ENCODE measurements at places on chromosomes 4 and X.

- no peak for DNase-seq
Observed at GRCh38 chr4:52873861-52874343, 11.8 kb downstream of the RASL11B start.

DNA sequence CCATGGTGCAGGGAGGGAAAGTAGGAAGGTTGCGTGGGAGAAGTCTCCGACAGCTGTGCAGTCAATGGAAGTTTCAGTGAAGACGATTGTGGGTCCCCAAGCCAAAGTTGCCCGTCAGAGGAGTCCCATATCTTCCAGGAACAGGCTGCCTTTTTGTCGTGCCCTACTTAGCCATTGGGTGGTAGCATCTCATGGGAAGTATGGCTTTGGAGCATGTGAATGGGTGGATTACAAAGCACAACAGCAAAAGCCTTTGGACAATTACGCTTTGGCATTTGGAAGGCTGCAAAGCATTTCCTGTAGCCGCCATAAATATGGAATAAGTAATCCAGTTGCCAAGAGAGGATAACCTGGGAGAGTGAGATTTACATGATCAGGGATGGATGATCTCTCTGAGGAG lies 300.7 kb upstream of the BOD1L1 start:
- no peak for DNase-seq

DNA sequence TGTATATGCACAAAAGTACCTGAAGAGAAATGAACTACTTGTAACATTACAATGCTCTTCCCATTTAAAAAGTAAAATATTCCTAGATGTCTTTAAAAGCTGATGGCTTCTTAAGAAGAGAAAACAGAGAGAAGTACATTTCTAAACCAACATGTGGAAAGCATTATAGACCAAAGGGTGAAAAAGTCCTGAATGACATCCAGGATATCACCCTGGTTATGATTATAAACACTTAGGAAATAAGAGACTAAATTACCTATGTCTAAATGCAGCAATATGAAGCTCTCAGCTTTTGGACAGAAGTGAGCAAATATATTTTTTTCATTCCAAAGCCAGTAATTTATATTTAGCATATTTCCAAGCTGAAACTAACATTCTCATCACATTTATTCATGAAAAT lies 21.7 kb upstream of the EGFL6 start:
- DNase-seq, result no peak

DNA sequence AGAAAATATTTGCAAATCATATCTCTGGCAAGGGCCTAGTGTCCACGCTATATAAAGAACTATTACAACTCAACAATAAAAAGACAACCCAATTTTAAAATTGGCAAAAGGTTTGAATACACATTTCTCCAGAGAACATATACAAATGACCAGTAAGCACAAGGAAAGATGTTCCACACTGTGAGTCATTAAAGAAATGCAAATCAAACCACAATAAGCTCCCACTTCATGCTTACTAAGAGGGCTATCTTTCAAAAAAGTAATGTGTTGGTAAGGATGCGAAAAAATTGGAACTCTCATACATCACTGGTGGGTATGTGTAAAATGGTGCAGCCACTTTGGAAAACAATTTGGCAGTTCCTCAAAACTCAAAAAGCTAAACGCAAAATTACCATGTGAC lies 884.0 kb upstream of the INTU start:
- no peak for DNase-seq

- no peak for DNase-seq
Observed at GRCh38 chrX:49226946-49227345, 6.2 kb downstream of the CACNA1F start.

GRCh38 chrX:28273736-28274135 lies 292.5 kb upstream of the DCAF8L1 start:
- no peak for DNase-seq

- DNase-seq, result no peak
Observed at GRCh38 chr4:129189630-129190029, 93.7 kb downstream of the C4orf33 start.

DNA sequence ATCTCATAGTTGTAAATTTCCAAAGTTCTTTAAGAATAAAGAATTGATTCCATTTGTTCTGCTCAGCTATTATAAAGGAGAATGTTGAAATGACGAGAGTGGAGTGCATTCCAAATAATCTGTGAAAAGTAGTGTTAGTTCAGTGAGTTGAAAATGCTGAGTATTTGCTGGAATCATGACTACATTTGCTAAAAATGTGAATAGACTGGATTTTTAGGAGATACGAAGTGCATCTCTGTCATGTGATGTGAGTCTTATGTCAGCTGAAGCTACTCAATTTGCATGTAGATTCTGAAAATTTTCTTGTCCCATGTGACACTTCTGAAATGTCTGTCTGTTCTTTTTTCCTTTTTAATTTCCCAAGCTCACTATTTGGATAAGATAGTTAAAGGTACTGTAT lies 206.0 kb downstream of the DCTD start:
- DNase-seq, result no peak

GRCh38 chrX:40501164-40501855 lies 79.5 kb upstream of the ATP6AP2 start:
- DNase-seq, result no peak

DNA sequence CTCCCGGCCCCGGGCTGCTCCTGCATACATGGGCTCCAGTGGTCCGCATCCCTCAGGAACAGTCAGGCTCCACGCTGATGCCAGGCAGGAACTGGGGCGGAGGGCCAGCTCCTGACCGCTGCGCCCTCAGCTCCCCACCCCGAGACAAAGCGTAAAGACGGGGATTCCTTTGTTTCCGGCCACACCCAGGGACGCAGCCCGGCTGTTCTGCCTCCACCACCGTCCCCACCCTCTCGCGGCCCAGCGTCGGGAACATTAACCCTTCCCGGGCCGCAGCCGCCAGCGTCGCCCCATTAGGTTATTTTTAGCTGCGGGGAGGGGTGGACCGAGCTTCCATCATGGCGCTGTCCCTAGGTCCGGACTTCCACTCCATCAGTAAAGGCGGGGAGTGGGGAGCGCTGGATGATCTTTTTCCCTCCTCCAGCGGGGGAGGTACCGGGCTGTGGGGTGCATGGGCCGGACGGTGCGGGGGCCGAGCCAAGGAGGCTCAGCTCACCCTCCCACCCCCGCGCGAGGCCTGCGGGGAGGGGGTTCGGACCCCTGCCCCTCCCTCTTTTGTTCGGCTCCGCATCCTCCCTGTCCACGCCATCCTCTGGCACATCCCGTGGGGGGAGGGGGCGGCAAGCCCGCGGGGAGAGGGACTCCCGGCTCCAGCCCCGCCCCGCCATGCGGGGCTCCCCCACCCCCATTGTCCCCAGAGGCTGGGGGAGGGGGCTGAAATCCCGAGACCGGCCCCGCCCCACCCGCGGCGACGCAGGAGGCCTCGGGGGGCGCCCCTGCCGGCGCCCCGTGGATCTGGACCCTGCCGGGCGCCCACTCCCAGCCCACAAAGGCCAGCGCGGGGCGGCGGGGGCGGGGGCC lies 5.3 kb downstream of the CRMP1 start:
- DNase-seq, result no peak

- no peak for DNase-seq
Observed at GRCh38 chr4:142475663-142476062, 370.4 kb downstream of the INPP4B start.

DNA sequence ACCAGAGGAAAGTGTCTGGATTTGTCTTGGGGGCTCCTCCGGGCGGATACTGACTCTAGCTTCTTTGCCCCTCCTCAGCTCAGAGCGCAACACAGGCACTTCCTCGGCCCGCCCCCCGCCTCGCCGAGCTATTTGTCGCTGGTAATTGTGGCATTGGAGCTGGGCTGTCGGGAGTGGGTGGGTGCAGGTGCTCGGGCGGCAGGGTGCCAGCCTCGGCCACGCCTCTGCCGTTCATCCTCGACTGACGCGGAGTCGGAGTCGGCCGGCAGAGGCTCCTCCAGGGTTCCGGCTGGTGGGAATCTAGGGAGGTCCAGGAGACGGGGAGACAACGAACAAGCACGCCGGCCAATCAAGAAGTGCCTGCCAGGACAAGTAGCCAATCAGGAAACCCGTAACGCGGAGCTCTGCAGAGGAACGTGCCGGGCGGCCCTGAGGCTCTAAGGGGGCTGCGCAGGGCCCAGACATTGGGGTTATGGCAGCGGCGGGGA lies 3.9 kb upstream of the SYN1 start:
- no peak for DNase-seq

DNA sequence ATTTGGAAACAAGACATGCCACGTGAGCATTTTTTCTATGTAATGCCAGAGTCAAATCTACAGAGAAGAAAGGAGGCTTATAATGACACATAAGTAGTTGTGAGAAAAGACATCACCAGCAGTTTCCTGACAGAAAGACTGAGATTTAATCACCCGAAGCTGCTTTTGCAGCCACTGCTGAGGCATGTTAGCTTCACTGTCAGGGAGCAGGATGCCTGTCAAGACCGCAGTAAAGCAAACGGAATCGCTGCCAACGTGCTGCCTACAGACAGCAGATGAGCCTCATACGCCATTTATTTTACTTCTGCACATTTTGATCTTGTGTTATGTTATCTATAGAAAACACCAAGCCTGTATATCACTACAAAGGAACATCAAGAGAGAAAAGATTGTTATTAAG lies 68.7 kb upstream of the NDST3 start:
- no peak for DNase-seq

DNA sequence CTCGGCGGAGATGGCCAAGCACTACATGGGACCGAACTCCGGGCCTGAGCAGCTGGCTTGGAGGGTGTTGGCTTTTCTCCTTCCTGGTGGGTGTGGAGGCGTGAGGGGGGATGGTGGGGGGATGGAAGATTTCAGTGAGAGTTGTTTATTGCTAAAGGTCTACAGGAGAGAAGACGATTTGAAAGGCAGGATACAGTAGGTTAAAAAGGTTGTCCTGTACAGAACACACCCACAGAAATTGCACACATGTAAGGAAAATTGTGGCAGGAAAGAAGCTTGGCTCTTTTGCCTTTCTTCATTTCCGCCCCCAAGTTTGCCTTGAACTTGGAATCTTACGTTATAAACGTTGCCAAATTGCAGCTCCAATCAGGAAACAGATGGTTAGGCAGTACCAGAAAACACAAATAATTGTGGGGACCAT lies 74.1 kb upstream of the STOX2 start:
- DNase-seq, result no peak

Measured in stimulated activated CD8-positive, alpha-beta memory T cell treated with anti-CD3 and anti-CD28 coated beads, Interleukin-7, amount 100 ng/mL, for 1 hour (primary cell).